Thymus (tissue), 14 donors: ENCODE measurements at places on chromosomes 5 and 9. TPM values are rescaled to one million over a fixed set of nuclear protein-coding genes. Genes with fewer than 3 reads are reported as not detected.

Gene GBGT1
- polyA plus RNA-seq = 5.3 TPM

Gene SLC23A1
- 5.4 TPM for polyA plus RNA-seq

Gene CCIN
- 0.05 TPM for polyA plus RNA-seq

Gene ABCA2
- 37.3 TPM for polyA plus RNA-seq

Gene FAM120AOS
- polyA plus RNA-seq = 48.3 TPM

Gene SLF1
- polyA plus RNA-seq = 10.2 TPM

Gene MYOT
- polyA plus RNA-seq = 0.80 TPM

Gene FOXI1
- polyA plus RNA-seq = 1.3 TPM

DNA sequence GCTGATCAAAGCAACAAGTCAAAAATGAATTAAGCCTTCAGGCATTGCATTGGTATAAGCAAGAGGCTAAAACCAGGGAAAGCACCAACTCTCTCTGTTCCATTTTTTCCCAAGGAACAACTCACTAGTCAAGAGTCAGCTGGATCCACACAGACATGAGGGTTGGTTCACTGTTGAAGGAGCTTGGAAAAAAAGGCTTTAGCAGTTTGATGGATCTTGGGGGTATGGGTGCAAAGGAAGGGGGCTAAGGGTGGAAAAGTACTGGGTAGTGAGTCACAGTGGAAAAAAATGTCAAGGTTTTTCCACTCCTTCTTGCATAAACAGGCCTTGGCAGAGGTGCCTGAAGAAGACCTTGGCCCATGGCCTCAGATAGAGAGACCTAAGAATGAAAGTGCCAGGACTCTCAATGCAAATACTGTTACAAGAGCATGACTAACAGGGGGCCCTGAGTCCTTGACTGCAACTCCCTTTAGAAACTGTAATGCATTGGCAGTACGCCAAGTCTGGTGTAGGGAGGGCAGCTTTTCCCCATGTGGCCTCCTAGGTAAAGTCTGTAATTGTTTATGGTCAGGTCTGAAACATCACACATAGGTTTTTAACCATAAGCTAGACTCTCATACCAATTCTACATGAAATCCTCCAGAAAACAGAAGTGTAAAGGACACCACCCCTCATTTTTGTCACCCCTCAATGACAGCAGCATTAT is 23.7 kb downstream of the ACTL7A start:
- no peak for DNase-seq

DNA sequence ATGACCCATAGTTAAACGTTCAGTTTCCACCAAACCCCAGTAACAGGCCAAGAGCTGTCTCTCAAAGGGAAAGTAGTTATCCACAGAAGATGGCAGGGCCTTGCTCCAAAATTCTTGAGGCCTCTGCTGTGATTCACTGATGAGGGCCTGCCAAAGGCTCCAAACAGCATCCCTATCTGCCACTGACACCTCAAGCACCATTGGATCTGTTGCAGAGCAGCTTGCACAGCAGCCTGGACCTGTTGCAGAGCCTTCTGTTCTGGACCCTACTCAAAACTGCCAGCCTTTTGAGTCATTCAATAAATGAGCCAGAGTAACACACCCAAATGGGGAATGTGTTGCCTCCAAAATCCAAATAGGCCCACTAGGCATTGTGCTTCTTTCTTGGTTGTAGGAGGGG is 741.5 kb upstream of the RGMB start:
- no peak for DNase-seq

- no peak for DNase-seq
Observed at GRCh38 chr9:113511047-113511521, 47.6 kb downstream of the RGS3 start.

- DNase-seq = no peak
Observed at GRCh38 chr5:169213479-169213878, 87.5 kb downstream of the SLIT3 start.

DNA sequence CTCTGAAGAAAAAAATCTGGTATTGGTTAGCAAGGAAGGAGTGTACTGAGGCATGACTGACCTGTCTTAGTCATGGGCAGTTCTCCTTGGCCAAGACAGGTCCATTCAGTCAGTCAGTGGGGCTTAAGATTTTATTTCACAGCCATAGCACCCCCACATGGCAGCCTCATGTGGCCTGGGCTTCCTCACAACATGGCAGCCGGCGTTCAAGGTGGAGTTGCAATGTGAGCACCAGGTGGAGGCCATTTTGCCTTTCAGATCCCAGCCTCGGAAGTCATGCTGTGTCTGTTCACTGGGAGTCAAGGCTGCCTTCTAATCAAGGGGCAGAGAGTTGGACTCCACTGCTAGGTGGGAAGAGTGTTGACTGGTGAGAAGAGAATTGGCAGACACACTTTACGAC is 10.3 kb upstream of the CARD19 start:
- DNase-seq = no peak

GRCh38 chr5:68169903-68170302 is 45.7 kb upstream of the PIK3R1 start:
- DNase-seq = no peak

DNA sequence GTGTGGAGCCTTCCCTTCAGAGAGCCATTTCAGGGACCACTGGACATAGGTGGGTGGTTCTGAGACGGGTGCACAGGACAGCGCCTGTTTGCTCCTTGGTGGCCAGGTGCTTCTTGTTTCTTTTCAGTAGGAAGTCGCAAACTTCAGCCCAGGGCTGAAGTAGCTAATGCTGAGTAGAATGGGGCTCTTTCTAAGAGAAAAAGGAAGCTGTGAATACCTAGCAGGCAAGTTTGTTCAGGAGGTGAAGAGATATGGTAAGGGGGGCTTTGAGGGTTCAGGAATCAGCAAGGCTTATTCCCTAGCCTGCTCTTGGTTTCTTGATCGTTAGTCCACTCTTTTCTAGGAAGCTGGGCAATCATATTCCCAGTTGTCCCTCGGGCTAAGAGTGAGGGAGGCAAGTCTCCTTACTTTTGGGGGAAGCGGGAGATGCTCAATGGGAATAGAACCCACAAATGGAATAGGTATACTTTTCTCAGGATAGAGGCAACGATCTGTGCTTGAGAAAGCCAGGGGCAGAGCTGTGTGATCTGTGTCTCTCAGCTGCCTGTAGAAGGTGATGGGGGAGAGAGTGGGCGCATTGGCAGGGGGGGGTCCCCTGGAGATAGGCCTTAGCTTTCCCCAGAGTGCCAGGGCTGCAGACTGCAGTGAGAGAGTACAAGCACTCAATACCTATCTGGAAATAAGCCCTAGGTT is 1.9 kb upstream of the PURA start:
- DNase-seq = no peak

DNA sequence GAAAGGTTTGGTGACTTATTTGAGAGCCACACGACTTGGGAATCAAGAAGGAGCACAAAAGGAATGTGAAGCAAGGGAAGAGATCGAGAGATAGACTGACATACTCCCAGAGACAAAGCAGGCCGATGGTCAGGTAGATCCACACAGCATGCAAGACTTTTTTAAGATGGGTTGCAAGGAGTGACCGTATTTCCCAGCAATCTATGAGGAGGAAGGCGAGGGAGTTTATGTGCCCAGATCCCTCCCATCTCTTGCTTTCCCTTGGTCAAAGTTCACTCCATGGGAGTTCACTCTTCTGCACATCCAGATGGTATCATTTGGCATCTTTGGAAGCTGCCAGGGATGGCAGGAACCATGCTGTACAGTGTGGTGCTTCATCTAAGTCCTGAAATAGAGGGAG is 148.9 kb downstream of the RMI1 start:
- DNase-seq = no peak

- no peak for DNase-seq
Observed at GRCh38 chr5:95508550-95508949, 46.2 kb downstream of the SKIC3 start.

DNA sequence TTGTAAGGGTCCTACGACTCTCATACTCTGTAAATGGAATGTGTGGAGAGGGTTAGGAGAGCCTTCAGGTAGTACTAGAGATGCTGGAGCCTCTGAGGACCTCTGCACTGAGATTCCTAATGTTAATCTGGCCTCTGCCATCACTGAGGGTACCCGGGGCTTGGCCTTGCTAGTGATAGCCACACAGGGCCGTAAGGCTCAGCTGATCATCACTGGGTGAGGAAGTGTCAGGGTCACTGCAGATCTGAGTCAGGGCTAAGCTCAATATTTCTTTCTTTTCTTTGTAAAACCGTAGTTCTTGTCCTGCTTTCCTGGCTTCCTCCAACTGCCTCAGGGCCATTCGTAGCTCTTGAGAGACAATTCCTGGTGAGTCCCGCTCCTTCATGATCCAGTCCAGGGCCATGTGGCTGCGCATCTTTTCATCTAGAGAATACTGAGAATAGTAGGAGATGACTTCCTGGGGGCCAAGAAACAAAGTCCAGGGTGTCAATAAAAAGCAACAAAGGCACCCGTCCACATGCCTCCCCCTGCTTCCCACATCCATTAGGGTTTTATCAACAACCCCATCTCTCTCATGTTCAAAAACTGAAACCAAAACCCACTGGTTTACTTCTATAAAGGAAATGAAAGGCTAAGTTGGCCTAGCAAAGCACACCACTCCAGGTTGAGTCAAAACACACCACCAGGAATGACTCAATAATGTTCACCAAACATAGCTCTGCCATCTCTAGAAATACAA is 47.7 kb downstream of the LIX1 start:
- no peak for DNase-seq

DNA sequence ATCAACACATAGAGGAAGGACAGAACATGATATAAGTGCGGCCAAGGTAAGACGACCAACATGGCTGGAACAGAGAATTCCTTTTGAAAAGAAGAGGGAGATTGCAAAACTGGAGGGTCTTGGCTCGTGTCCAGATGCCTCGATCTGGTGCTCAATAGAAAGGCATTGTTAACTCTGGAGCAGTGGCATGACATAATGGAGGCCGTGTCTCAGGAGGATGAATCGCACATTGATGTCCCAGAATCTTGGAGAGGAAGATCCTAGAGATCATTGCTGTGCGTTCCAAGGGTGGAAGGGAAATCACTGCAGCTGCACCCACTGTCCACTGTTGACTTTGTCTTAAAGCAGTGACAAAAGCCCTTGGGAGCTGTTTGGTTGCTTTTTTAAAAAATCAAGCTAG is 30.9 kb downstream of the GRAMD2B start:
- no peak for DNase-seq

- no peak for DNase-seq
Observed at GRCh38 chr5:145801195-145801594, 33.9 kb downstream of the PRELID2 start.

DNA sequence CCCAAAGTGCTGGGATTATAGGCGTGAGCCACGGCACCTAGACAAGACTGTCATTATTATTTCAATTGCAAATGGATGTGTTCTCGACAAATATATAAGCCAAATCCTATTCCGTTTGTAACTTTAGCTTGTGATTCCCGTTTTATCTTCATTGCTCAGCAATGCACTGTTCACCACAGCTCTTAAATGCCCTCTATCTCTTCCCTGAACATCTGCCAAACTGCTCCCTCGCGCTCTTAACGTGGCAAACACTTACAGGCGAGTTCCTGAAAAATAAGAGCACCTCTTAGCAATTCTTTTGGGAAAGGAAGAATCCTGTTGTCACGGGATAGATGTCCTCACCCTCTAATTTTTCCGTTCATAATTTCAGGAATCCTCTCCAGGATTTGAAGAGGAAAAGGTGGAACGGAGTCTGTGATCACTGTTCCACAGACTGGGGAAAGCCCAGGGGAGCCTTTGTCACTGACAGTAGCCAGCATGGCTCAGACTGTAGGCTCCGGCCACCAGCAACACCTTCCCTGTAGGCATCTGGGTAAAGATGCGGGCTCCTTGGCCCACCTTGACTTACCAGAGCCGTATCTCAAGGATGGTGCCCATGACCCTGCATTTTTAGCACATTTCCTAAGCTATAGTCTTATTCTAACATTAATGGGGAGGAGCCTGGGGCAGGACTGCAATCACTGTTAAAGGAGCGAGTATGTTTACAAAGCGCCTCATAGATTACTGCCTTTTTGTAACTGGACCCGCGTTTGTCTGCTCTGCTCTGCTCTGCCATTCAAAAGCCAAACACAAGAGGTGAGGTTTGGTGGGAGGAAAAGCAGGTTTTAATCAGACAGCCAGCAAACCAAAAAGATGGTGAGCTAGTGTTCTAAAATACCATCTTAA is 20.2 kb upstream of the GNPDA1 start:
- DNase-seq = no peak

- DNase-seq = no peak
Observed at GRCh38 chr9:13358128-13358527, 78.6 kb upstream of the MPDZ start.

DNA sequence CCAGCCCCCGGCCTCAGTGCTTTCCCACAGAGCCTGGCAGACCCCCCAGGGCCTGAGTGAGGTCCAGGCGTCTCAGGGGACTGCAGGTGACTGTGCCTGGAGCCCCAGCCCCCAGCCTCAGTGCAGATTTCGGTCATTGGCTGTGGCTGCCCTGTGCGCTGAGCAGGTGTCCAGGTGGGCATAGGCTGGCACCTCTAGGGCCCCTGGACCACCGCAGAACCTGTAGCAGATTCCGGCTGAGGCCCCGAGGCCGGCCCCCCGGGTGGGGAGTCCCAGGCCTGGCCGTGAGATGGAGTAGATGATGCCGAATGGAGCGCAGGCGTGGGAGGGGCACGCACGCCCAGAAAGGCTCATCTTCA is 12.1 kb downstream of the EXD3 start:
- DNase-seq = no peak
